ENCODE measurements at places on chromosomes 4 and X.

- DNase-seq = no peak
Measured at GRCh38 chr4:751676-752075, 46.0 kb downstream of the PCGF3 start.

DNA sequence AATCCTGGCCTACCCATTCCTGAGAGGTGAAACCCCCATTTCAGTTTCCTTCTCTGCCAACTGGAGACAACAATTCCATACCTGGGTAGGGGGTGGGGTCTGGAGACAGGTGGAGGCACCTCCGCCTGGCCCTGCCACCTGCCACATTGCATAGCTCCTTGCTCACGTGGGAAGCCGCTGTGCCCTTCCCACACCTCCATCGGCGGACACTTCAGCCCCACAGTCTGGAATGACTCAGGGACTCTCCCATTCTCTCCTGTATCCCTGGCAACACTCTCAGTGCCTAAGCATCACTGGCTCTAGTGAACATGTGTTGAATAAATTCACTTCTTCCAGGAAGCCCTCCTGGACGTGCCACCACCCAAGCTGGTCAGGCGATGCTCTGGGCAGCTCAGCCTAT, 21.7 kb downstream of the PPP2R2C start:
- no peak for DNase-seq

DNA sequence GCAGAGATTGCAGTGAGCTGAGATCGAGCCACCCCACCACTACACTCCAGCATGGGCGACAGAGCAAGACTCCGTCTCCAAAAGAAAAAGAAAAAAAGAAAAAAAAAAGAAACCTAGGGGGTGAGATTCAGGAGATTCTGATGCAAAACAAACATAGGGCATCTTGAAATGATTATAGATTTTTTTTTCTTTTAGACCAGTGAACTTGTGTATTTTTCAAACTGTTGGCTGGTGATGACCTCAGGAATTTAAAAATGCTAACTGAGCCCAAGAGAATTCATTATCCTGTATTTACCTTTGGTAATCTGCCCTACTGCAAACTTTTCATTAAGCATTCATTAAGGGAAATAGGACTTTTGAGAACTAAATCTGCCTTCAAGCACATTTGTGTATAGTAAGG, 20.6 kb downstream of the ATP10D start:
- no peak for DNase-seq

DNA sequence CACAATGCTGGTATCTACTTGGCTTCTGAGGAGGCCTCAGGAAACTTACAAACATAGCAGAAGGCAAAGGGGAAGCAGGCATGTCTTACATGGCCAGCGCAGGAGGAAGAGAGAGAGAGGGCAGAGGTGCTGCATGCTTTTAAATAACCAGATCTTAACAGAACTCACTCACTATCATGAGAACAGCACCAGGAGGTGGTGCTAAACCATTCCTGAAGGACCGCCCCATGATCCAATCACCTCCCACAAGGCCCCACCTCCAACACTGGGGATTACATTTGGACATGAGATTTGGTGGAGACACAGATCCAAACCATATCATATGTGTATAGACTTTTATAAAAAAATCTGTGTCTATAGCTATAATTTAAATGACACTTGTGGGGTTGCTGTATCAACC, 48.6 kb upstream of the ERVMER34-1 start:
- DNase-seq = no peak

GRCh38 chr4:43275779-43276178, 383.3 kb downstream of the GRXCR1 start:
- no peak for DNase-seq

- no peak for DNase-seq
Measured at GRCh38 chrX:57121816-57122215, 468 bp upstream of the SPIN2B start.

DNA sequence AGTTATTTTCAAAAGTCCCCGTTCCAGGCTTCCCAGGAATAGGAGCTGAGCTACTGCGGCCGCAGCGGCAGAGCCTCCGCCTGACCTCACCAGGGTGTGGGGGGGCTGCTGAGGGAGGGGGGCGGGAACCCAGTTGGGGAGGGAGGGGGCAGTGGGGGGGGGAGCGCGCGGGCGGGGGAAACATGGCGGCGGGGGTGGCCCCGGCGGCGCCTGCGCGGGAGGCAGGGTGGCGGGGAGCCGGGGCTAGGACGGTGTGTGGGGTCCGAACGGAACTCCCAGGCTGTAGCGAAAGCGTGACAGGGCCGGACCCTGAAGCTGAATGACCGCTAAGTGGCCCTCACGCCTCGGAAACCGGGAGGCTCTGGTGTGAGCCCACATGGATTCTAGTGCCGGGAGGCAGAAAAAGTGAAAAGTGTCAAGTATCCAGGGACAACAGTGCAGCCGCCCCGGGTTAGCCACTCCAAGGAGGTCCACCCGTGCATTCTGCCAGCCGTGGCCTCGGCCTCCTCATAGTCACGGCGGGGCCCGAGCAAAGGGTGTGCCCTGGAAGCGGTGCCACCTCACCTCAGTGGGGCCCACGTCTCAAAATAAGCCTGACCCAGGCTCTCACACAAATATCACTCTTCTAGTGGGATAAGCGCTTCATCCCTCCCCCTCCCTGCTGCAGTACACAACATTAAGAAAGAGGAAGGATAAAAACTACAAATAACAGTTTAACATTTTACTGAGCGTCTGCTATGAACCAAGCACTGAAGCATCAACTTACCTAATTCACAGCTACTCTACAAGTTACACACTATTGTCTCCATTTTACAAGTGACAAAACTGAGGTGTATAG, at the start of gene KLHL13:
Gene KLHL13 (minus strand): TSS at position 98 of the 838 bp plus-strand sequence. CDS start 88,337 bp downstream, outside the sequence.
- no peak for DNase-seq

DNA sequence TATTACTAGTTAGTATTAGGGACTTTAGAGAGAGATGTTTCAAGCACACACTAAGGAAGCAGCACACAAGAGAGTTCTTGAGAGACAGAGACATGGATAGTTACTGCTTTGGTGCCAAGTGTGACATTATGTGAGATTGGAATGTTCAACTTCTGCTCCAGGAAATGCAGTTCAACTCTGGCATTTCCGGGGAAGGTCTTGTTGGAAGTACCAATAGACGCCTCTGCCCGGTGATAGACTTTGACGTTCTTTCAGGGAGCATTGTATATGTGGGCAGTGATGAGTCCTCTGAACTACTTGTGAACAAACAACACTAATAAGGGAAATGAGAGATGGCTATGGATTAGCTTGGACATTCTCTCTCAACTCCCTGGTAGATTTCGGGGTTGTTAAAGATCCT, 638.1 kb upstream of the BOD1L1 start:
- DNase-seq = no peak

GRCh38 chr4:39620551-39621313, 17.9 kb downstream of the SMIM14 start:
- no peak for DNase-seq

DNA sequence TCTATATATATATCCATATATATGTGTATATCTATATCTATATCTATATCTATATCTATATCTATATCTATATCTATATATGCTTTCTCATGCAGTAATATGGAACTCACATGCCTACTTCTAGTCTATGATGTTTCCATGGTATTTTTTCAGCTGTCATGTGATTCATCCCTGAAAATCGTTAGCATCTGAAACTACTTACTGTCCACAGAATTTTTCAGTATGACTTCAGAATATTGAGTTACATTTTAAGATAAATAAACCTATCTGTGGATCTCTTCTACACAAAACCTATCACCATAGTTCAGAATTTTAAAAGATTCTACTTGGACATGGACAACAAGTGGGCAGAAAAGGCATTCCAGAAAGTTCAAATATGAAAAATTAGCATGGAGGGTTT, 855.1 kb upstream of the INTU start:
- no peak for DNase-seq

GRCh38 chr4:87038837-87039615, 104.2 kb downstream of the AFF1 start:
- no peak for DNase-seq

- DNase-seq = no peak
Measured at GRCh38 chr4:113303315-113303714, 253.9 kb downstream of the ANK2 start.

DNA sequence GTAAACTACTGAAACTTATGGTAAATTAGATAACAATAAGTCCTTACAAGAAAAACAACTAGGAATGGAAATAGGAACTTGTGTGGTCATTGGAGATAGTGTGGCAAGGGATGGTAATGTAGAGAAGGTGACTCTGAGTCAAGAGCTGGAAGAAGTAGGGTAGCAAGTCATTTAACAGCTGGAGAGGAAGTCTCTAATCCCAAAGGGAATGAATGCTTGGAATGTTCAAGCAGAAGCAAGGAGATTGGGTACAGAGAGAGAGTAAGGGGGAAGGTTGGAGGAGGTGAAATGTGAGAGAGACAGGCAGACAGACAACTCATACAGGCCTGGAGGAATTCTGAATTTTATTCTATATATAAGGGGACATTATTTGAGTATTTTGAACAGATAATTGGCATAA, 260.6 kb upstream of the MAD2L1 start:
- no peak for DNase-seq

DNA sequence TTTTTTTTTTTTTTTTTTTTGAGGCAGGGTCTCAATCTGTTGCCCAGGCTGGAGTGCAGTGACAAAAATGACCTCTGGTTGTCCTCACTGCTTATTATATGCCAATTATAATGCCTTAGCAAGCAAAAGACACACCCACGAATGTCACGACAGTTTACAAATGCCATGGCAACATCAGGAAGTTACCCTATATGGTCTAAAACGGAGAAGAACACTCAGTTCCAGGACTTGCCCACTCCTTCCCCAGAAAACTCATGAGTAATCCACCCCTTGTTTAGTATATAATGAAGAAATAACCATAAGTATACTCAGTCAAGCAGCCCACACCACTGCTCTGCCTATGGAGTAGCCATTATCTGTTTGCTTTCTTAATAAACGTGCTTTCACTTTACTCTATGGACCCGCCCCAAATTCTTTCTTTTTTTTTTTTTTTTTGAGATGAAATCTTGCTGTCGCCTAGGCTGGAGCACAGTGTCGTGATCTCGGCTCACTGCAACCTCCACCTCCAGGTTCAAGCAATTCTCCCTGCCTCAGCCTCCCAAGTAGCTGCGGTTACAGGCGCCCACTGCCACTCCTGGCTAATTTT, 106.2 kb downstream of the SMIM20 start:
- DNase-seq = no peak

DNA sequence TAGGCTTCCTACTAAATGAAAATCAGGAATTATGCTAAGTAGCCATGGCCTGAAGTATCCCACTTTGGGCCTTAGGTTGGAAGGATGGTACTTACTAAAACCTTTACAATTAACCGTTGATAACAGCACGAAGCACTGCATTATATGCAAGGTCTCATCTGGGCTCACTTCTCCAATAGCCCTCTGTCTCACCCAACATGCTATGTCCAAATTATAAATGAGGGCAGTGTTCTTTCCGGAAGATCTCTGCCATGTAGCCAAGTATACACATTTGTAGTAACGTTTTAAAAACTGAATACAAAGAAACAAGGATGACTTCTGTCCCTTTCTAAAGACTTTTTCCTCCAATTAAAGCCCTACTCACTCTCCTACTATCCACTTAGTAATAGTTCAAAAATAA, 51.6 kb downstream of the SCFD2 start:
- no peak for DNase-seq

DNA sequence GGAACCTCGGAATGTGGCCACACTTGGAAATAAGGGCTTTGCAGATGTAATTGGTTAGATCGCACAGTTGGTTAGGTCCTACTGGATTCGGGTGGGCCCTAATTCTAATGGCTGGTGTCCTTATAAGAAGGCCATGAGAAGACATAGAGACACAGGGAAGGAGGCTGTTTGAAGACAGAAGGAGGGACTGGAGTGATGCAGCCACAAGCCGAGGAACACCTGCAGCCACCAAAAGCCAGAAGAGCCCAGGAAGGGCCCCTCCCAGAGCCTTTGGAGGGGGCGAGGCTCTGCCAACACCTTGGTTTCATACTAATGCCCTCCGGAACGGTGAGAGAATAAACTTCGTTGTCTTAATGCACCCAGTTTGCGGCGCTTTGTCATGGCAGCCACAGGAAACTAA, 47.0 kb downstream of the EVC start:
- no peak for DNase-seq

GRCh38 chr4:113248320-113248719, 198.9 kb downstream of the ANK2 start:
- no peak for DNase-seq

- no peak for DNase-seq
Measured at GRCh38 chrX:115679460-115679859, 118.5 kb downstream of the PLS3 start.

DNA sequence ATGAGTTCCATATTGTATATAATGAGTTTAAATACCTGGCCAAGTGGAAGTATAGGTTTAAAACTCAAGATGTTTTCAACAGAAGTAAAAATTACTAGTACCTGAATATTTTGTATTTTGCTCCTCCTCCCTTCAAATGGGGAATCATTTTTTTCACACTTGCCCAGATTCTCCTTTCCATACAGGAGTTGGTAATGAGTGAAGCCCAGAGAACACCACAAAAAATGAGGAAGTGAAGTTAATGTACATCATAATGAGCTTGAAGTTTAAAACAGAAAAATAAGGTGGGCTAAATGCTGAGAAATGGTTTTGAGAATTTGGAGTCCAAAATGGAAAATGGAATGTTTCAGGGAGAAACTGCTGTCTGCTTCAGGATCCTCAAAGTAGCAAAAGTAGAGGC, 364.8 kb upstream of the EMCN start:
- no peak for DNase-seq

GRCh38 chr4:83209419-83209818, 75.2 kb downstream of the COQ2 start:
- DNase-seq = no peak

GRCh38 chr4:107592519-107592918, 127.5 kb downstream of the PAPSS1 start:
- no peak for DNase-seq

DNA sequence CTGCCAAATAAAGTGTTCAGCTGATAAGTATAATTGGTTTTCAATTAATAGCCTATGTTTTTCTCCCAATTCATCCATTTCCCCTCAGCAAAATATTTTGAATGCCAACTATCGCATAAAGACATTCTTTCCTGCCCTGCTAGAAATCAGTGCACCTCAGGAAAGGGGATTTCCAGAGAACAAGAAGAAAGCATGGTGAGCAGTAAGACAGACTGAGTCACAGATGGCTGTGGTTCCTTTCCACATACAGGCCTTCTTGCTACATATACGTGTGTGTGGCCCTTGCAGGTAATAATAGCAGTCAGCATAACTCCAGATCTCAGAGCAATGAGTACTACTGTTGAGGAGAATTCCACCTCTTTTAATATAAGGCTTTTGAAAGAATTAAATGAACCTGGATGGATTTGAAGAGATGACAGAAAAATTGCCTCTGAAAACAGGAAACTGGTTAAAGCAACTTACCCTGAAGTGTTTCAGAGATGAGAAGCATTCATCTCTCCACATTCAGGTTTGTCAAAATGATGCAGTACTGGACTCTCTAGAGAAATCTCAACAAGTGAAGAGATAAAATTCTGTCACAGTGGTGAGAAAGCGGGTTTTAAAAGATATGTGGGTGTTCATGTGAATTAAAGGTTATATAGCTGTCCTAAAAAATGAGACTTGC, 13.6 kb downstream of the GASK1B start:
- DNase-seq = no peak

GRCh38 chr4:17197070-17197469, 298.6 kb upstream of the LDB2 start:
- DNase-seq = no peak

GRCh38 chrX:69371159-69371558, 133.0 kb upstream of the NALF2 start:
- no peak for DNase-seq

- no peak for DNase-seq
Measured at GRCh38 chr4:14790494-14790893, 211.8 kb upstream of the CPEB2 start.

GRCh38 chrX:37287741-37288444, 61.3 kb upstream of the PRRG1 start:
- DNase-seq = no peak

Measured in stimulated activated CD8-positive, alpha-beta memory T cell treated with anti-CD3 and anti-CD28 coated beads, Interleukin-2, amount 100 ng/mL, for 1 hour (primary cell).